CD4-positive, alpha-beta T cell (primary cell): ENCODE measurements at places on chromosomes 5 and 9.

DNA sequence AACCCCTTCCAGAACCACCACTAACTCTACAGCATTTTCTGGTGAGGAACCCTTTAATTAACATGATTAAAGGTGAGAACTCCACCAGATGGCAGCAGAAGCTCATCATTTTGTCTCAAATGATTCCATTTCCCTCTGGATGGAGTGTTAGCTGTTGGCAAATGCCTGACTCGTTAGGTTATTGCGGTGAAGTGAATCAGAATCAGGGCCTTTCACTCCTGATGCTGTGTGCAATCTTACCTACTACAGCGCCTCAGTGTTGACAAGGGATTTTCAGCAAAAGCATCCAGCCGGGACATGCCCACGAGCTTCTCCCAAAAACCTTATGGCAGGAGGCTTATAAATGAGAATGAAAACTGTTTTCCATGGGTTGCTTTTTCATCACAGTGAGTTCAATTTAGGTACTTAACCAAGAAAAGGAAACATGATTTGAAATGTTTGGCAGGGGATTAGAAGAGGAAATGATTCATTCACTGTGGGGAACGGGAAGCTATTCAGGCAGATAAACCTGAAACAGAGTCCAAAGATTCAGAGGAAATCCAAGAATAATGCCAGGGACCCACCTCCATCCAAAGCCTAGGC is 48.0 kb upstream of the CAST start:
- peak; percentile 75 for DNase-seq

DNA sequence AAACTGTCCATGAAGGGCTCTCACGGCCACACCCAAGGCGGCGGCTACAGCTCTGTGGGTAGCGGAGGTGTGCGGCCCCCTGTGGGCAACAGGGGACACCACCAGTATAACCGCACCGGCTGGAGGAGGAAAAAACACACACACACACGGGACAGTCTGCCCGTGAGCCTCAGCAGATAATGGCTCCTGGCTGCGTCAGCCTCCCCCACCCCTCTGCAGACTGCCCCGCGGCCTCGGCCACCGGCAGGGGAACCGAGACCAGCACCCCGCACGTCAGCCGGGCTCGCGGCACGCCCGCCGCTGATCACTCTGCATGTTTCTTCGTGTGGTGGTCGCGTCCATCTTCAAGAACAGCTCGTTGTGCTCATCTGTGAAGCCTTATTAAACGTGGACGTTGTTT is 41.5 kb downstream of the TENT4A start:
- peak; percentile 10 for DNase-seq

DNA sequence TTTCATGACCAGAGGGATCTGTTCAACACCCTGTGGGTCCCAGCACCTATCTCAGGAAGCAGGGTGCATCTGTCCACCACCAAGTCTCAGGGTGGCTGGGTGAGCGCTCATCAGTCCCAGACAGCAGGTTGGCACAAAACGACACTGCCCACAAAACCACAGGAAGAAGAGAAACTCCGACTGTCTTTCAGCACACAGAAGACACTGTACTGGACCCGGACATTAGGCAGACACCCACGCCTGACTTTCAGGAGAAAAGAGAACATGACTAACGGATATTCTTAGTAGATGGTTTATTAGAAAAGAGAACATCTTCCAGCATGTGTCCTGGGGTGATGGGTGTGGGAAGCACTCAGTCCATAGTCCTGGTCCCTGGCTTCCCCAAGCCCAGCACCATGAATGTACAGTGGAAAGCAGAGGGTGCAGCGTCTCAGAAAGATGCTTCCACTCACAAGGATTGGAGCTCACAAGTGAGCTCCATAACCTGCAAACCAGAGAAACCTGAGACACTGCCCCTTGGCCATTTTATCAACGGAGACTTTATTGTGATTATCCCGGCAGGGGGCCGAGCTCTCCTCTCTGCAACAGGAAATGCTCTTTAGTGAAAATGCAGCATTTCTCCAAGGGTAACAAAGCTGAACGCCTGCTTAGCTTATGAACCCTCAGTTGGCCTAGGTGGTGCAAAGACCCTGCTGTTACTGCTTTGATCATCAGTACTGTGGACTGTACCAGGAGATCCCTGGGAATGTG is 35.8 kb upstream of the LCP2 start:
- peak; percentile 89 for DNase-seq

GRCh38 chr9:34332076-34332964 is 3.0 kb downstream of the NUDT2 start:
- DNase-seq = no peak

GRCh38 chr5:67009028-67009427 is 187.6 kb downstream of the CD180 start:
- no peak for DNase-seq

GRCh38 chr5:1840741-1841521 is 39.7 kb downstream of the NDUFS6 start:
- DNase-seq = no peak
